Psoas muscle (tissue), 8 donors: ENCODE measurements at places on chromosomes 7 and 10. TPM values are rescaled to one million over a fixed set of nuclear protein-coding genes. Genes with fewer than 3 reads are reported as not detected.

The CPED1 gene
- total RNA-seq, result 13.3 TPM

DNA sequence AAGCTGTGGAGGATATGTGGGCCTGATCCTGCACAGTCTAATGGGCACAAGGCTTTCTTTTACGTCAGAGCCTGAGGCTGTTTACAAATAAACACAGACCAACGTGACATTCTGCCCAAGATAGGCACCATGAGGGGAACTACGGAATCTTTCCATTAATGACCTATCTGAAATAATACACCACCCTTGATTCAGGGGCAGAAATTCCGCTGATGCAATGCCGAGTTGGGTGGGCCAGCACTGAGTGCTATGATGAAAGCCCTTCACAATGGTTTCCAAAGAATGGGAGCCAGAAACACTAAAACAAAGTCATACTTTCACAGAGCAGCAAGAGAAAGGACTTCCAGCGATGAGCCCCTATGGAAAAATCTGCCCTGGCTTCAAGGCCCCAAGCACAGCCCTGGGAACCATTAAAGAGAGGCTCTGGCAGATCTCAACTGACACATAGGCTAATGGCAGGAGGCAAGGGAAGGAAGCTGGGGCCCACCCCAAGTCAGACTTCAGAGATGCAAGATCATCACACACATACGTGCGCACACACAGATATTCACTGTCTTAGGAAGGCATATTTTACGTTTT lies 72.2 kb upstream of the DLX6 start:
- H3K4me3 ChIP-seq, result no peak overlapping the region
- no peak overlapping the region for H3K27ac ChIP-seq
- H3K4me1 ChIP-seq, result no peaks in the 10 kb centered on the region
- no peaks in the 10 kb centered on the region for H3K27me3 ChIP-seq
- H3K36me3 ChIP-seq, result no peaks in the 10 kb centered on the region
- DNase-seq, result no peak

The EEPD1 gene
- 19.8 TPM for total RNA-seq

DNA sequence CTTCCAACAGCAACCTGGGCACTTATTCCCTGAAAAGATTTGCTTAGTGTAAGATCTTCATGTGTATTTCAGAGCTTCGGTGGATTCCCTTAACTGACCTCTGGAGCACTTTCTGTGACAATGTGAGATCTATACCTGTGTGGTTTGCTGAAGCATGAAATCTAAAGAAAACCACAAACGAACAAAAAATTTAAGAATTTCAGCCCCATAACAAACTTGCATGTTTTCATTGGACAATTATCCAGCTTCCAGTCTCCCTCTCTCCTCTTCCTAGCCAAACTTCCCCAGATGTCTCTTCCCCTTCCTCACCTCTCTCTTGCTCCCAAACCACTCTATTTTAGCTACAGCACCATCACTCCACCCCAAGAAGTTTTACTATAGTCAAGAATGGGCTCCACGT lies 279.9 kb upstream of the SORCS1 start:
- no peak overlapping the region for H3K4me3 ChIP-seq
- H3K27me3 ChIP-seq, result no peaks in the 10 kb centered on the region
- no peaks in the 10 kb centered on the region for H3K36me3 ChIP-seq
- no peaks in the 10 kb centered on the region for H3K4me1 ChIP-seq
- DNase-seq, result no peak

- no peaks in the 10 kb centered on the region for H3K36me3 ChIP-seq
- no peaks in the 10 kb centered on the region for H3K4me1 ChIP-seq
- no peak for DNase-seq
- H3K27me3 ChIP-seq, result peaks cover 14% of the 10 kb centered on the region
Observed at GRCh38 chr10:123555616-123556015, 110.5 kb upstream of the GPR26 start.

The PRPF18 gene
- total RNA-seq, result 21.3 TPM

The ENTPD1 gene
- total RNA-seq, result 3.1 TPM

GRCh38 chr10:133324857-133325260 lies 11.8 kb downstream of the CALY start:
- H3K4me1 ChIP-seq, result no peaks in the 10 kb centered on the region
- DNase-seq, result no peak
- peaks cover 28% of the 10 kb centered on the region for H3K27me3 ChIP-seq
- H3K4me3 ChIP-seq, result peak overlapping the region; percentile 51
- H3K27ac ChIP-seq, result no peak overlapping the region

- no peaks in the 10 kb centered on the region for H3K36me3 ChIP-seq
- no peak for DNase-seq
- H3K4me1 ChIP-seq, result no peaks in the 10 kb centered on the region
- H3K27me3 ChIP-seq, result no peaks in the 10 kb centered on the region
Observed at GRCh38 chr10:29791773-29792172, 157.0 kb upstream of the SVIL start.

DNA sequence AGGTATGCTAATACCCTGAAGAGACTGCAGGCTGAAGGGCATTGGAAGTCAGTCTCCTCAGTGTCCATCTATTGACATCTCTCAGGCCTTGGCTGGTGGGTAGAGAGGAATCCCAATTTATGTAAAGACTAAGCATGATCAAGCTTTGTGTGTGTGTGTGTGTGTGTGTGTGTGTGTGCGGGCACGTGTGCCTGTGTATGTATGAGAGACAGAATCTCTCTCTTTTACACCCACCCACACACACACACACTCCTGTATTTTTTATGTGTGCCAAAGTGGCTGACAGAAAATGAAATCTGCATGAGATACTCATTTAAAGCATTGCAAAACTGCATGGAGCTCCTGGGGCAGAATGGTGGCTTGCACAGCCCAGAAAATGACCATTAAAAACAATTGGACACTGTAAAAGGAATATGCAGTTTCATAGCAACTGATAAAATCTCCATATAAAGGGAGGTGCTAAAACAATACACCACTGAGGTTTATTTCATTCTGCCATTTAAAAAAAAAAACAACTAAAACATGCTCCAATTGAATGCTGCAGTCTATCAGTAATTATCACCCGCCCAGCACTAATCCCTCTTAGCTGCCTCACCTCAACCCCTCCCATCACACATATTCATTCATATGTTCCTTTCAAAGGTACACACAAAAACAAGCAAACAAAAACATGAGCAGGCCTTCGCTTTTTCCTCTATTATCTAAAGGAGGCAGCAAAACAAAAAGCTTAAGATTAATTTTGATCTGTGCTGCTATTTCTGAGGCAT lies 385.0 kb downstream of the KCNMA1 start:
- no peaks in the 10 kb centered on the region for H3K27me3 ChIP-seq
- H3K4me1 ChIP-seq, result no peaks in the 10 kb centered on the region
- no peak overlapping the region for H3K27ac ChIP-seq
- no peaks in the 10 kb centered on the region for H3K36me3 ChIP-seq
- no peak for DNase-seq

GRCh38 chr7:148419856-148420832 lies 170.4 kb upstream of the C7orf33 start:
- peaks cover 5% of the 10 kb centered on the region for H3K27me3 ChIP-seq
- no peak overlapping the region for H3K4me3 ChIP-seq
- H3K4me1 ChIP-seq, result no peaks in the 10 kb centered on the region

DNA sequence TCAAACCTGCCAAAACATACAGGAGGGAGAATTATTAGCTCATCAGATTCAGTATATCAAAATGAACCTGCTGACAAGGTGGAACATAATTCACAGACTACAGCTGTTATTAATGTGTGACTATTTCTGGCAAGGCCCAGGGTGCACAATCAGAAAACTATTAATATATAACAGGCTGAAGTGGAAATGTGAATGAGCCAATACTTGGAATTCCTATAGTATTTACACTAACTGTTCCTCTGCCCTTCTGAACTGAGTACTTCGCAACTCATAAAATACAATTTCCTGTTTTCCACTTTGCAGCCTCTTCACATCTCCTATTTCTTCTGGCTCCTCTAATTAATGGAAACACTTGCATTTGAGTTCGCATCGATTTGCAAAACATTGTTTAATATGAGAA lies 330.8 kb downstream of the DPP6 start:
- no peaks in the 10 kb centered on the region for H3K27me3 ChIP-seq
- no peaks in the 10 kb centered on the region for H3K36me3 ChIP-seq
- H3K4me3 ChIP-seq, result no peak overlapping the region
- H3K27ac ChIP-seq, result no peak overlapping the region
- no peaks in the 10 kb centered on the region for H3K4me1 ChIP-seq

DNA sequence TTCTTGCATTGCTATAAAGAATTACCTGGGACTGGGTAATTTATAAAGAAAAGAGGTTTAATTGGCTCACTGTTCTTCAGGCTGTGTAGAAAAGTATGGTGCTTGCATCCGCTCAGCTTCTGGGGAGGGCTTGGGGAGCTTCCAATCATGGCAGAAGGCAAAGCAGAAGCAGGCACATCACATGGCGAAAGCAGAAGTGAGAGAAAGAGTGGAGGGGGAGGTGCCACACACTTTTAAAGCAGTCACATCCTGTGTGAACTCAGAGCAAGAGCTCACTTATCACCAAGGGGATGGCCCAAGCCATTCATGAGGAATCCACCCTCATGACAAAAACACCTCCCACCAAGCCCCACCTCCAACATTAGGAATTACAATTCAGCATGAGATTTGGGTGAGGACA lies 303.5 kb downstream of the OTUD1 start:
- no peaks in the 10 kb centered on the region for H3K4me1 ChIP-seq
- DNase-seq, result no peak
- no peaks in the 10 kb centered on the region for H3K27me3 ChIP-seq
- no peaks in the 10 kb centered on the region for H3K36me3 ChIP-seq
- H3K4me3 ChIP-seq, result no peak overlapping the region

The OR2A42 gene
- total RNA-seq, result not detected

DNA sequence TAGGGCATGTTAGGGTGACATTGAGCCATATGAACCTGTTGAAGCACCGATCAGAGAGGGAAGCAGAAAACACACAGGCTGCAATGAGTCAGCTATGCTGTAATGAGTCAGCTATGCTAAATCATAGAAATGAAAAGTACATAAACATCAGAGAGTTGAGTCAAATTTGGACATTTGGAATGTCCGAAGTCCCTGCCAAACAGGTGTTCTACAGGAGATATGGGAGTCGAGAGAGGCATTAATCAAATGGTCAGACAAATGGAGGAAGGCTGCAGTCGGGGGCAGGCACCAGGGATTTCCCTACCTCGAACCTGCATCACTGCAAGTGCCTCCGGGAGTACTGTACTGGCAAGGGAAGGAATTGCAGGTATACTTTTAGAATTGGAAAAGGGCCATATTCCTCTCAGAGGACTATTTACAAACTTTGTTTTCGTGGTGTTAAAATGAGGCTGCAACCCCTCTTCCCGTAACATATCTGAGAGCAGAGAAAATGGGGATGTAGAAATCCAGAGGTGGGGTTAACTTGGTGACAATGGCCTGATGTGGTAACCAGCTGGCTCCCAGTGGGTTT lies 8.8 kb upstream of the ZC3HAV1 start:
- no peak overlapping the region for H3K27ac ChIP-seq
- no peak overlapping the region for H3K4me3 ChIP-seq
- H3K27me3 ChIP-seq, result no peaks in the 10 kb centered on the region
- DNase-seq, result no peak
